CD4-positive, alpha-beta T cell treated with Interleukin-1 beta for 1 hour (primary cell): ENCODE measurements at places on chromosomes 2 and 18.

DNA sequence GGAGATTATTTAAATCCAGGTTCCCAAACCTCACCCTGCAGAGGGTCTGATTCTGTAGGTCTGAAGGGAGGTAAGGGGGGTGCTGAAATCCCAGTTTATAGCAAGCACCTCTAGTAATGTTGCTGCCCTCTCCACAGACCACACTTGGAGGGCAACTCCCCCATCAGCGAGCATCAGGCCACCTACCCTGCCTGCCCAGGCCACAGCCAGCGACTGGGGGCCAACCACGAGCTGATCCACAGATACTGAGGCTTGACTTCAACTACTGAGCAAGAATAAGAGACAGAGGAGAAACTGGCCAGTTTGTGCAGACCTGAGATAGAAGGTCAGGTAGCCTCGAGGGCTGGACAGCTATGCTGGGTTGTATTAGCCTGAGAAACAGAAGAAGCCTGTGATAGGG lies 36.3 kb upstream of the LBH start:
- DNase-seq = no peak

DNA sequence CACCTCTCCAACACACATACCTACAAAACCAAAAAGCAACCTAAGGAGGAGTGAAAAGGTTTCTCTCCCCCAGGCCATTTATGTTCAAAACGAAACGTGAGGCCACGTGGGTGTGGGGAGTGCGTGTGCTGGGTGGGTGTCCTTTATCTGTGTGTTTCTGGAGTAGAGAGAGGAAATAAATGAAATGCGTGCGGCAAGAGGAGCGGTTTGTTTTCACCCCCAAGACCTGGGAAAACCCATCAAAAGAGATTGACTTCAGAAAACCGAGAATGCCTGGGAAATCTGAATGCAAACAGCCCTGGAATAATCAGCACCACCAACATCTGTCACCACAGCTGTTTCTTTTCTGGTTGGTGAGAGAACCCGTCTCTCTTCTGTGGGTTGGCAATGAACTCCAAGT lies 137.4 kb downstream of the INSIG2 start:
- no peak for DNase-seq

DNA sequence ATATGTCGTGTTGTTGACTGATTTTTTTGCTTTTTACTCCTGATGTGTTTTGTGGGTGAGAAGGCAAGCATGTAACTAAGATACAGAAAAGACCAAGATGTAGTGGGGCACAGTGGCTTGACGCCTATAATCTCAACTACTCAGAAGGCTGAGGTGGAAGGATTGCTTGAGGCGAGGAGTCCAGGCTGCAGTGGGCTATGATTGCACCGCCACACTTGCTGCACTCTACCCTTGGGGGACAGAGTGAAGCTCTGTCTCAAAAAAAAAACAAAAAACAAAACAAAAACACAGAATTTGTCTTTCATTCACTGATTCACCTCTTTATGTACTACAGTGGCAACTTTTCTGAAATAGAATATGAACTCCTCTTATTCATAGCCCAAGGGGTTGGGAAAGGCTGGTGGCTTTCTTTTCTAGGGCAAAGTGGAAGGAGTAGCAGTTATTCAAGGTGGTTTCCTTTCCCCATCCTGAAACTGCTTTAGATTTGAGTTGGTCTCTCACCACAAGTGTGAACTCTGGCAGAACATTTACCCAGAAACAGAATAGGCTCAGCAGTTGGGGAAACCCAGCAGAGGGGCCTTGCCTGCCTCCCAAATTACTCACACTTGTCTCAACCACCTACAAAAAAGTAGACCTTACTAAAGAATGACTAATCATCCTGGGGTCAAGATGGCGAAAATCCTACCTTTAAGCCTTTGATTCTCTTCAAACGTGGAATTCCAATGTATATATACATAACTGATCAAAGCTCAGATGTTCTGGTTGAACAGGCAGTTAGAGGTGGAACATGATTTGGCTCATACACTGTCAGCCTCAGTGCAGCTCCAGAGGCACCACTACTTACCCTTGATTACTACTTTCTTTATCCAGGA lies 6.5 kb downstream of the TANK start:
- DNase-seq = peak; percentile 70

DNA sequence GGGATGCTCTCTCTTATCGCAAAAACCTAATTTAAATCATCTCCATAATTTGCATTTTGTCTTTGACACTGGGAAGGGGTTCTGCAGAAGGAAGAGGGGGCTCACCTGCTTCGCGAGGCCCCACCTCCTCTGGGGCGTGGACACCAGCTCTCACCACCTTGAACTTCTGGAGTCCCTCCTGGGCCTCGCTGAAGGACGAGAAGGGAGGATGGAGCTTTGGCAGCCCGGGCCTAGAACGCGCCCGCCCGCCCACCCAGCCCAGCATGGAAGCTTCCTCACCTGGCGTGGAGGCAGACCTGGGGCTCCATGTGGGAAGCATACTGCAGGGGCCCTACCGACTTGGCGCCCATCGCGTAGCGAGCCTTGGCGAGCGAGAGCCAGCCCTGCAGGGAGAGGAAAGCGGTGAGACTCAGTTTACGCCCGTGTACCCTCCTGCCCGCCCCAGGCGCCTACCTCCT lies 1.1 kb upstream of the IMP4 start:
- no peak for DNase-seq

DNA sequence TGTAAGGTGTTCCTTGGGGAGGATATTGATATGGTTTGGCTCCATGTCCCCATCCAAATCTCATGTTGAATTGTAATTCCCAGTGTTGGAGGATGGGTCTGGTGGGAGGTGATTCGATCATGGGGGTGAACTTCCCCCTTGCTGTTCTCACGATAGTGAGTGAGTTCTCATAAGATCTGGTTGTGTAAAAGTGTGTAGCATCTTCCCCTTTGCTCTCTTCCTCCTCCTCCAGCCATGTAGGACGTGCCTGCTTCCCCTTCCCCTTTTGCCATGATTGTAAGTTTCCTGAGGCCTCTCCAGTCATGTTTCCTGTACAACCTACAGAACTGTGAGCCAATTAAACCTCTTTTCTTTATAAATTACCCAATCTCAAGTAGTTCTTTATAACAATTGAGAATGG lies 458.7 kb downstream of the LPIN1 start:
- DNase-seq = no peak

DNA sequence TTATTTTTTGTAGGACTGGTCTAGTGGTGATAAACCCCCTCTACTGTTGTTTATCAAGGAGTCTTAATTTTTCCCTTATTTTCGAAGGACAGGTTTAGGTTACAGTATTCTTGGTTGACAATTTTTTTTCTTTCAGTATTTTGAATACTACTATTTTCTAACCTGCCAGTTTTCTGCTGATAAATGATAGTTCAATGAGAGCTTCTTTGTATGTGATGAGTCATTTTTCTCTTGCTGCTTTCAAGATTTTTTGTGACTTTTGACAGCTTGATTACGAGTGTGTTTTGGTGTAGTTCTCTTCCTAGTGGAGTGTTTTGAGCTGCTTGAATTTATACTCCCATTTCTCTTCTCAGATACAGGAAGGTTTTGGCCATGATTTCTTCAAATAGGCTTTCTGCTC lies 77.5 kb downstream of the ACSL3 start:
- no peak for DNase-seq

GRCh38 chr18:55149994-55150393 lies 190.7 kb upstream of the CCDC68 start:
- DNase-seq = no peak

- no peak for DNase-seq
Measured at GRCh38 chr2:213475433-213475832, 191.2 kb downstream of the SPAG16 start.

DNA sequence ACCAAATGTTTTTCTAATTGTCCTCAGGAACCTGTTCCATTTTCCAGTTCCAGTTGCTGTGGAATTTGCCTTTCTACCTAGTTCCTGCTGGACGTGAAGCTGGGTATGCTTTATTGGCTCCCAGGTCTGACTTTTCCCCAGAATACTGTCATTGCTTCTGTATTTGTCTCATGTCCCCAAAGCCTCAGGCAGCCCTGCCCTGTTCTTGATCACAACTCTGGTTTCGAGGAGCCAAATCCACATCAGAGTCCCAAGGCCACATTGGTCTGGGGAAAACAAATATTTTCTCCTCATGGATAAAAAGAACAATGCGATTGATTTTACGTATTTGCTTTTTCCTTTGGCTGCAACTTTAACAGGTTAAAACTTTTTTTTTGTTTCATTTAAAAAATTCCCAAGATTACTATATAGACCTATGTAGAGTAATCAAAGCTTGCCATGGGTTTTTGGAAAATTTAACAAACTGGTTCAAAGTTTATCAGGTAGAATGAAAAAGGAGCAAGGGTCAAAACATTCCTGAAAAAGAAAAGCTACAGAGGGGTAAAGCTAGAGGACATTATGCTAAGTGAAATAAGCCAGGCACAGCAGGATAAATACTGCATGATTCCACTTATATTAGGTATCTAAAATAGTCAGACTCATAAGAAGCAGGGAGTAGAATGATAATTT lies 85.2 kb downstream of the MDH1 start:
- no peak for DNase-seq

GRCh38 chr18:6613581-6613980 lies 115.9 kb upstream of the ARHGAP28 start:
- no peak for DNase-seq

DNA sequence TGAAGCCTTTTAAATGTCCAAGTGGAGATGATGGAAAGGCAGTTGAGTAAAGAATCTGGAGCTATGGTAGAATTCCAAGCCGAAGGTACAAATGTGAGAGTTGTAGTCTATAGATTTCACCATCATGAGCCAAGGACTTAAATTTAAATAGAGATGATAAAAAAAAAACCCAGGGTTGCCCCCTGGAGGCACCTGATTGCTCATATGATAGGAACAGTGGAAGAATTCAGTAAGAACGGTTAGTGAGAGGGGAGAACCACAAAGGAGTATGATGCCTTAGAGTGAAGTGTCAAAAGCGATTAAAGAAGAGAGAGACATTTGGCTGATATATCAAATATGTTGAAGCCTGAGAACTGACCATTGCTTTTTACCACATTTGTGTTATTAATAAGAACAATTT lies 11.9 kb downstream of the NYAP2 start:
- no peak for DNase-seq

GRCh38 chr2:196263181-196263747 lies 91.9 kb upstream of the STK17B start:
- DNase-seq = peak; percentile 53

GRCh38 chr2:42970151-42970550 lies 177.8 kb upstream of the HAAO start:
- no peak for DNase-seq

DNA sequence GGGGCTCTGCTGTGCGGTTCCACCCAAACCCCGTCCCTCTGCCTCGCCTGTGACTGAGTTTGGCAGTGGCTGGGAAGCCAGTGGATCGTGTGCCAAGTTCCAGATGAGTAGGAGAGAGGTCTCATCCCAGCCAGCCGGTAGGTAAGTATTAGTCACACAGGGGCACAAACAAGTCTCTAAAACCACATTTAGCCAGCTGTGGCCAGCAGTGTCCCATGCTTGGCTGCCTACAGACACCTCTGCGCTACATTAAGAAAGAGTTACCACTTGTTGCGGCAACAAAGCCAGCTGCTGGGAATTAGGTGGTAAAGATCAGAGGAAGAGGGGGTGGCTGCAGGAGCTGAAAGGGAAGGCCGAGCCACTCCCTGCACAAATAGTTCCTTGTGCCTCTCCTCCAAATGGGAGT lies 81.2 kb downstream of the GATA6 start:
- no peak for DNase-seq
